ENCODE measurements at places on chromosomes 11 and 22. TPM values are rescaled to one million over a fixed set of nuclear protein-coding genes. Genes with fewer than 3 reads are reported as not detected.

Gene BARX2
- not detected for total RNA-seq

GRCh38 chr11:2892215-2892966 lies 6.8 kb upstream of the CDKN1C start:
- no peak for DNase-seq

GRCh38 chr11:94151903-94152677 lies 23.4 kb downstream of the PANX1 start:
- DNase-seq: no peak

Gene OR4A16
- total RNA-seq: not detected

DNA sequence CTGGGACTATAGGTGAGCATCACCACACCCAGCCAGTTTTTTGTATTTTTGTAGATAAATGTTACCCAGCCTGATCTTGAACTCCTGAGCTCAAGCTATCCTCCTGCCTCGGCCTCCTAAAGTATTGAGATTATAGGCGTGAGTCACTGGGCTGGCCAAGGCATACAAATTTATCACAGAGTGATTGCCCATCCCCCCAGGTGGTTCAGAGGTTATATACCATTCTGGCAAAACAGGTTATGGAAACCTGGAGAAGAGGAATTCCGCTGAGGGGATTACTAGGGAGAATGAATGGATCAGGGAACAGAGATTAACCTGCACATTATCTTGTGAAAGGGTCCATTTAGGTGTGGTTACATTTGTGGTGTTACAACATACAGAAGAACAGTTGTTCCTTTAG lies 8.1 kb downstream of the ATG13 start:
- no peak for DNase-seq

Gene BEST1
- 8.0 TPM for total RNA-seq

GRCh38 chr11:76810151-76810853 lies 27.1 kb downstream of the TSKU start:
- no peak for DNase-seq

DNA sequence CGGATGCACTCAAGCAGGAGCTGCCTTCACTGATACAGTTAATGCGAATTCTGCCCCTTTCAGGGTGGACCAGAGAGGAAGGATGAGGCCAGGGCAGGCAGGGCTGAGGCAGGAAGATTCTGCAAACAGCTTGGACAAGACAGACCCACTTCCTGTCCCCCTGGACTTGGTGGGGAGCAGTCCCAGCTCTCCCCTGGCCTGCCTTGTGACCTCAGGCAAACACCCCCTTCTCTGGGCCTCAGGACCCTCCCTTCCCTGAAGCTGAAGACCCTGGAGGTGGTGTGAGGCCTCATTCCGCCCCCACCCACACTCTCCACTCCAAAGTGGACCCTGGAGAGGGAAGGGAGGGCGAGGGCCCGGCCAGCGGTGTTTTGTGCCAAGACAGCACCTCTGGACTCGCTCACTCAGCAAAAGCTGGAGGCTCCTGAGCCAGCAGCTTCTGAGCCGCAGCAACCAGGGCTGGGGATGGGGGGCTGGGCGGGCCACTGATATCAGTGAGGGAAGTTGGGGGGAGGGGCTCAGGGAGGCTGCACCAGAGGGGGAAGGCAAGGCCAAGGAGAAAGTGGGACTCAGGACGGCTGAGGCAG lies 8.5 kb downstream of the RAB3IL1 start:
- peak; percentile 80 for DNase-seq

GRCh38 chr11:68146010-68146540 lies 24.9 kb upstream of the CHKA start:
- peak; percentile 84 for DNase-seq

- no peak for DNase-seq
Observed at GRCh38 chr11:21806947-21807346, 385.9 kb upstream of the ANO5 start.

Gene FXYD2
- total RNA-seq: 4.7 TPM

Gene CCDC188
- total RNA-seq: 0.78 TPM

- no peak for DNase-seq
Observed at GRCh38 chr11:13229711-13230318, 47.8 kb upstream of the BMAL1 start.

Gene TSGA10IP
- total RNA-seq: not detected

DNA sequence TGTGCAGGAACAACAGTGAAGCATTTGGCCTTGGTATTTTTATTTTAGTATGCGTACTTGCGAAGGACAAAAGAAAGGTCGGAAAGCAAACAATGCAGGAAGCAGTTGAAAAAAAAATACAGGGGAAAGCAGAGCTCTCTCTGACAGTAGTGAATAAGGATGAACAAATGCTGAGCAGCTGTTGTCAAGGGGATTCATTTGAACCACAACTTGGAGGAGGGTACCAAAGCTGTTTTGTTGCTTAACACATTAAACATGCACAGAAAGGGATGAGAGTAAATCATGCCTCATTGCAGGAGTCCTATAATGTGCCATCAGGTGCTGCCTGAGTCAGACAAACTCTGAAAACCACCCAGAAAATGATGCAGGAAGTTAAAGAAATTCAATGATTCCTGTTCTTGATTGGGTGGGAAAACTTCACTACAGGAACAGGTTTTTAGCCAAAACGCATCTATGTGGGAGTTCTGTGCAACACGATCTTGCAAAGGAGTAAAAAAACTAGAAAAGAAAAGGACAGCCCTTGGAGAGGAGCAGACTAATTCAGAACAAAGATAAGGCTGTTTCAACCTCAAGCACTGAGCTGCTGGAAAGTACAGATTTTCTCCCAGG lies 2113.5 kb downstream of the LRRC4C start:
- no peak for DNase-seq

Gene FAT3
- total RNA-seq: 37.5 TPM

- no peak for DNase-seq
Observed at GRCh38 chr11:86274999-86275398, 27.0 kb upstream of the HIKESHI start.

DNA sequence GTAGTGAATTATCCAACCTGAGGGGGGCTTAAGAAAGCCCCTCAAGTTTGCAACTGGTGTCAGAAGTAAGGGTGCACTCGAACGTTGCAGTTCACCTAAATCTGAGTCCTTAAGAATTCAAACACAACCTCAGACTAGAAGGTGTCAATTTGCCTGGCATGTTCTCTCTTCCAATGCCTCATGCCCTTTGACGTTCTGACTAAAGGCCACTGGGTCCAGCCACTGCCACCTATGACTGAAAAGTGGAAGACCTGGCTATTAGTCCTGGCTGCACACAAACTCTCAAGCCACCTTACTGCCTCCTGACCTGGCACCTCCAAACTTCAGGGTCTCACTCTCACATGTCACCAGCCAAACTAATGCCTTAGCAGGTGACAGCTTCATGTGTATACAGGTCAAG lies 8.0 kb downstream of the APOL4 start:
- no peak for DNase-seq
